ENCODE measurements at places on chromosomes 1 and 21. TPM values are rescaled to one million over a fixed set of nuclear protein-coding genes. Genes with fewer than 3 reads are reported as not detected.

MX2 gene
- 4.7 TPM for total RNA-seq

KRTAP7-1 gene
- total RNA-seq = not detected

- DNase-seq = no peak
Measured at GRCh38 chr1:198607714-198608113, 31.1 kb upstream of the PTPRC start.

- no peak for DNase-seq
Measured at GRCh38 chr1:193123751-193124150, 1.9 kb downstream of the CDC73 start.

DNA sequence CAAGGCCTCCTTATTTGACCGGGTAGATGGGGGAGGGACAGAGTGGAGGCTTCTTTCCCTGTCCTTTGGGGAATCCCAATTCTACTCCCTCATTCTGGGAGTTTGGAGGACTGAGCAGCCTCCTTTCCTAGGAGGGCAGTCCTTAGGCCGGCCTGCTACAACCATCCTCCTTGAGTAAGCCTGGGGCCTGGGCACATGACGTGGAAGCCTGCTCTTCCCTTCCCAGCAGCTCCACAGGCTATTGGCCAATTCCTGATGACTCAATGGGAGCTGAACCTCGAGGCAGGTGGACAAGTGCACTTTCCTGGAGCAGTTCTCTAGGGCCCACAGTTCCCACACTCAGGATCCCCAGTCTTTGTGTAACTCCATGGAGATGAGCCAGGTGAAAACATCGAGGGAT, 3.1 kb downstream of the KCNA10 start:
- DNase-seq = no peak

DNA sequence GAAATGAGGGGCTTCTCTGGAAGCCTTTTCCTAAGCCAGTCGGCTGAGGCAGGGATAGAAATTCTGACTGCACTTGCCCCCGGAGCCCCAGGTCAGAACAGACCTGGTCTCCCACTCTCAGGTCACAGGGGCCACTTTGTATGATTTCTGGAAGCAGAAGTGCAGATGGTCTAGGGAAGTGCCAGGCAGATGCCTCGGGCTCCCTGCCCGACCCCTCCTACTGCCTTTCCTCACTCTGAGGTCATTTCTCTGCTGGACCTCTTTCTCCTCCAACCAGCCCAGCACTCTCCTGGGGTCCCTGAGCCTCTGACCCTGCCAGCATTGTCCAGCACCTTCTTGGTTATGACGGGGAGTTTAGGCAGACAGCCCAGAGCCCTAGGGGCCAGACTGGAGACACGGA, 8.7 kb downstream of the RUNX3 start:
- no peak for DNase-seq

GRCh38 chr1:208929575-208929974, 653.9 kb upstream of the CAMK1G start:
- no peak for DNase-seq
